ENCODE measurements at places on chromosomes 5 and 9.

DNA sequence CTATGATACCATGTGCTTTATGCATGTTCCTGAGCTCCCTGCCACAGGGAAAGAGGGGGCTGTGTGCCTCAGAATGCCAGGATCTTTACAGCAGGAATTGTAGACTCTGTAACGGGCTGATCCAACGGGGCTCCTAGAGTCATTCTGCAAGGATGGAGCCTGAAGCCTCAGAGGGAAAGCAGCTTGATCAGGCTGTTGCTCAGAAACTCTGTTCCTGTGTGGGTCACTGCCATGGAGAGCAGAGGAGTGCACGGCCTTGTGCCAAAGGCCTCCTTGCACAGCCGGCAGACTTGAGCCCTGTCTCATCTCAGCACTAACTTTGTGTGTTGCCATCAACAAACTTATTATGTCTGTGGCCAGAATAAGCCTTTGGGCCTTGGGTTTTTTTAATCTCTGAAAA lies 51.8 kb downstream of the AMBP start:
- DNase-seq: no peak

GRCh38 chr5:151126199-151126645 lies 31.4 kb downstream of the ANXA6 start:
- DNase-seq: peak; percentile 47

DNA sequence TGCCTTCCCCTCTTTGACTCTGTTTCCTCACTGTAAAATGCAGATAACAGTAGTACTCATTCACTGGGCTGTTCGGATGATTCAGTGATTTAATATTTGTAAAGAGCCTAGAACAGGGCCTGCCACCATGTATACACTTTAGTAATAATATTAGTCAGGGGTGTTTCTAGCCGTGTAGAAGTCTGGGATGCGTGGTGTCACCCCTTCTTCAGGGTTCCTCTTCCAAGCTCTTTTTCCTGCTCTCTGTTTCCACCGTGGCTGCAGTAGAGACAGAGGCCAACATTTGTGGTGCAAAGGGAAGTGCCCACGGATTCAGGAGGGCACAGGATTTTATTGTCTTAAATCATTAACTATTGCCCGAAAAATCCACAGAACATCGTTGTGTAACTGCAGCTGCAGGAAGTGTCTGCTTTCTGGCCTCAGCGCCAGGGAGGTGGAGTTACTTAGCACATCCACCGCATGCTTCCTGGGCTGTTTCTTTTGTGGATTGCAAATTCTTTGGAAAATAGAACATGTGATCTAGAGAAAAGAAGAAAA lies 61.7 kb downstream of the TRIO start:
- no peak for DNase-seq

DNA sequence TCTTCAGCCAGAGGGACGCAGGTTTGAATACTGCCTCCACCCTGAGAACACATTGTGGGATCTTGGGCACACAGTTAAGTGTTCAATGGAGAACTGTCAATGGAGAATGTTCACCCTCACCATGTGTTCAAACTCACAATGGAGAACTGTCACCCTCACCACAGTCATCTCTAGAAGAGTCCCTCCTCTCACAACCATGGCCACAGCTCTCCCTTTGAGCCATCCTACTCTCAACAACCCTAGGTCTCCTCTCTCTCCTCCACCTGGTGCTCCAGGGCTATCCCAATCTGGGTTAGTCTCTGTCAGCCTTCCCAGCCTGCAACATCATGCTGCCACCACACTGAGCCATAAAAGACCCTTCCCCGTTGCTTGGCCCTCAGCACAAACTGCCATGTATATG lies 36.3 kb upstream of the HAND1 start:
- DNase-seq: no peak

GRCh38 chr5:80343067-80343466 lies 23.3 kb downstream of the SPZ1 start:
- no peak for DNase-seq

- DNase-seq: no peak
These were observed 357.8 kb upstream of the RGMB start for GRCh38 chr5:98415663-98416062.

- DNase-seq: no peak
These were observed 775.6 kb downstream of the NR2F1-AS1 start for GRCh38 chr5:92805446-92805845.

DNA sequence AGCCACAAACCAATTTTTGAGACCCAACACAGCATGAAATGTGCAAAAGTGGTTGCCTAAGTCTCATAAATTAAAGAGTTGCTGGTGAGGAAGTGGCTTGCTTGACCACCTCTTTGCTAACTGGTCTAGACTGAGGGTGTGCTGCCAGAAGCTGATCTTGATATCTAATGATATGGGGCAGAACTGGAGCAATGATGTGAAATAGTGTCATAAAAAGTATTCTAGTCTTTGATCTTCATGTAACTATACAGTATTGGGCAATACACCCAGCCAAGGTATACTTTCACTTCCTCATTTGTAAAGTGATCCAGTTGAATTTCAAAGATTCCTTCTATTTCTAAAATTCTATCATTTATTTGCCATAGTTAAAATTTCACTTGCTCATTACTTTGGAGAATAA lies 5.9 kb upstream of the YTHDC2 start:
- DNase-seq: no peak

DNA sequence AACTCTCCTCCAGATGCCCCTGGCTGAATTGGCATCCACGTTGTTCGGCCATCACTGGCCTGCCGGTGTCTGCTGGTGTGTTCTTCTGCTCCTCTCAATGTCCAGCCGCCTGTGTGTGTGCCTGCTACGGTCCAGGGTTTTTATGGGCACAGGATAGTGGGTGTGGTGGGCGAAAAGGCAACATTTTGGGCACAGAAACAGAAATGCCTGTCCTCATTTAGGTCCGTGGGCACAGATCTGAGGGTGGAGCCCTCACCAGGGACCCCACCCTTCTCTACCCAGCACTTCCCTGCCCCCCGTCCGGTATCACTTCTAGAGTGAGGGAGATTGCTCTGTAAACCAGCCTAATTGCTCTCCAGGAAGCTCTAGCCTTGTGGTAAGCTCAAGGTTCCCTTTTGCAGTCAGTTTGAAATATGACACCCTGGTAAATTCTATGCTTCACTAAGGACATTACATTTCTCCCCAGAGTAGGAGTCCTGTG lies 410.1 kb downstream of the MAT2B start:
- DNase-seq: no peak

DNA sequence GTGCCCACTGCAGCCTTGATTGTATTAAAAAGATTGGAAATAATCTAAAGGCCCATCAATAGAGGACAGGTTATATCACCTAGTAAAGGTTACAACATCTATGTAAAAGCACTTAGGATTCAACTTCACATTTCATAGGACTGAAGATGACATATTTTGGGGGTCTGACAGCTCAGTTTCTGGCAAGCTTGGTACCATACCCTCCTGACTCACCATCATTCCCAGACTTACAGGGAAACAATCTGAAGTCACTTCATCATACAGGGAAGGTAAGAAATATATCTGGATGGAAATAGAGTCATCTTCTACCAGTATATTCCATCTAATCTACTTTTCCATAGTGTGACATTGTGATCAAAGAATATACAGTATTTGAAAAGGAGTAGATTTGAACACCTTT lies 28.8 kb upstream of the DAB2 start:
- DNase-seq: no peak

DNA sequence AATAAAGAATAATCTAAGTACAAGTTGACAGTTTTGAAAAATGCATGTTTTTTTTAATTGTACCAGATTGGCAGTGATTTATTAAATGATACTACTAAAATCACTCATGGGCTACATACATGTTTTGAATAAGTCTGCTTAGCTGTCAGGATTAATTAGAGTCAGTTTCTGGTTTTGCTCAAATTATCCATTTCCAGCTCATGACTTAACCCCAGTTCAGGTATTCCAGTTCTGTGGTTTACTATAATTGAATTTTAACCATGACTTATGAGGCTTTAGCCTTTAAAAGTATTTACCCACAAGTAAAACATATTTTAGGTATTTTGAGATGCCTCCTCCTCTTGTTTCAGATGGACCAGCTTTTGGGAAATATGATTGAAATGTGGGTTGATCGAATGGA lies 17.8 kb upstream of the LRRC70 start:
- no peak for DNase-seq

DNA sequence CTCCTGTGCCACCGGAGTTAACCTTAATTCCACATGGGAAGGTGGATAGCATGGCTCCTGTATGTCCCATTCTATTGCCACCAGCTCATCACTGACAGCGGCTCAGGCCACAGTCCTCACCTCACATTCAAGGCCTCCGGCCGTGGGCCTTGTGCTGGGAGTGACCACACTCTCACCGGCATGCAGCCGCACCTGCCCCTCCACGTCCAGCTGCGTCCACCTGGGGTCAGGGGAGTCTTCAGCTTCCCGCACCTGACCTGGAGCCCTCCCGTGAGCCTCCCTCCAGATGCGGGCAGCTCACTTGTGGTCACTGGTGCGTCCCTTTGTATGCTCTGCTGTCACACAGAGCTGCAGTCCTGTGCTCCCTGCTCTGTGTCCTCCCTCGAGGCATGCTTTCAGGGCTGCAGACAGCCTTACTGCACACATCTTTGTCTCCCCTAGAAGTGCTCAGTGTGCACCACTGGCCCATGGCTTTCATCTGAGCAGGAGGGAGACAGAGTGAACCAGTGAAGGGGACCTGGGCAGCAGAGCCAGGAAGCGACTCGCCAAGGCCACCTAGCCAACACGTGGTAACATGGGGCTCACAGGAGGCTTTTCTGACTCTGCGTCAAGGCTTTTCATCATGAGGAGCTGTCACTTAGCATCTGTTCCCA lies 210.1 kb downstream of the ERCC6L2 start:
- no peak for DNase-seq

DNA sequence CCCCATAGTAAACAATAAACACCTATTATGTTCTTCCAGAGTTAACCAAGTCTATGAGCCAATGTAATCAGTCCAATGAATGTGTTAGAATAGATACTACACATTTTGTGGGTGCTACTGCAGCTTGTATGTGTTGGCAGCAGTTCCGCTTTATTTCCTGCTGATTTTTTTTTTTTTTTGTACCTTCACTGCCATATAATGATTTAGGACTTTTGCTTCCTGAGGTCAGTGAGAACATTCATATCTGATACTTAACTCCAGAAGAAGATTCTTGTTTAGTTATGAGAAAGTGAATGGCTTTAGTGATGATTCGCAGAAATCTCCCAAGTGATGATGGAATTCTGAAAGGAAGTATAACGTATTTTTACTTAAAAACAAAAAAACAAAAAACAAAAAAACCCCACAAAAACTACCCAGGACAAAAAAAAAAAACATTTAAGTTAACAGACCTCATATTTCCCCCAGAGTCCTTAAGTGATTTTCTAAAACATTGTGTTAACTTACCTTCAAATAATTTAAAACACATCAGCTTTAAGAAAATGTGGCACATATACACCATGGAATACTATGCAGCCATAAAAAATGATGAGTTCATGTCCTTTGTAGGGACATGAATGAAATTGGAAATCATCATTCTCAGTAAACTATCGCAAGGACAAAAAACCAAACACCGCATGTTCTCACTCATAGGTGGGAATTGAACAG lies 24.7 kb upstream of the LMNB1 start:
- DNase-seq: no peak

- DNase-seq: no peak
These were observed 52.5 kb downstream of the FNBP1 start for GRCh38 chr9:129990269-129991010.

DNA sequence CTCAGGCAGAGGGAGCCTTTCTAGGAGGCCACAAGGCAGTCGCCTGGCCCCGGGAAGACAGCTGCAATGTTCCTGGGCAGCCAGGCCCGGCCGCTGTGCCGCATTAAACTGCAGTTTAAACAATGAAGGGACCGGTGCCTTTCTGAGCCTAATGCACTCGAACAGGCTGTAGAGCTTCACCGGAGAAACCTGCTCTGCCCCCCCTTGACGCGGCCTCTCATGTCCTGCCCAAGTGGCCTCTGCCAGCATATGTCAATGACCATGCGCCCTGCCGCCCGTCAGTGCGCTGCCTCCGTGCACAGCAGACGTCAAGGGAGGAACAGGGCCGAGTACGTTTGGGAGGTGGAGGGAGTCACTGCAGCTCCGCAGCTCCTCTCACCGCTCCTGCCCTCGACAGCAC lies 38.4 kb upstream of the BARHL1 start:
- DNase-seq: no peak

DNA sequence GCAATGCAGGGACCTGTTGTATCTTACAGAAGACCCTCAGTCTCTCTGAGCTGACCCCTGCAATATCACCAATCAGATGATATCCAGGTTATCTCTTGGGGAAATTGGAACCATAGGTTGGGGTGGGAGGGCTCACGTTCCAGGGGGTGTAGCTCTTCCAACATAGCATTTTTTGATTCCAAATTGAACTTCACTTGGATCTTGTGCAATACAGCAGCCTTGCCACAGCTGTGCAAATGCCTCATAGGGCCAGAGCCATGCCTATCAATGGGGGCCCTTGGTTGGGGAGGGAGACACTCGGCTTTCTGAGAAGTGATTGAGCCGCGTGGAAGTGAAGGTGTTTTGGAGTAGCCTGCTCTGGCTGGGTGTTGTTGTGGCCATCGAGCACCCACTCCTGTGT lies 117.2 kb upstream of the PITX1 start:
- DNase-seq: no peak

DNA sequence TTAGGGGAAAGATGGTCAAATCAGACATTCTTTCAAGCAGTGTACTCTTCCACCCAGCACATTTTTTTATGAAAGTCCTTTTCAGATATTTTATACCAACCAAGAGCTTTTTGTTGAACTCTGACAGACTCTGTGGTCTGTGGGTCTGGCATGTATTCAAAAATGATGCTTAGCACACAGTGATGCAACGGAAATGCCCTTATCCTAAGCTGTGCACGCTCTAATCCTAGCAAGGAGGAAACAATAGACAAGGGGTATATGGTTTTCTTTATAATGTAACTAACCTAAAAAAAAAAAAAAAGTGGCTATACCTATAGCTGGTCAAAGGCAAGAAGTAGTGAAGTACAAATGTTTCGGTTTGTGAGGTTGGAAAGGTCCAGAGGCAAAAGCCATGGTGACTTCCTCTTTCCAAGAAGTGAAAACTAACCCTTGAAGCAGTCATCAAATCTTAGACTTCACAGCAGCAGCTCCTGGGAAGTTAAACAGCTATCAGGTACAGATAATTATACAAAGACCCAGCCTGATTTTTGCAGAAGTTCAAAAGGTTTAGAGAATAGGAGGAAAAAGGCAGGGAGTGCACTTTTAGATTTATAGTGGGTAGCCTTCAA lies 82.5 kb downstream of the SEMA6A start:
- no peak for DNase-seq

GRCh38 chr5:177440990-177441780 lies 5.4 kb upstream of the PRR7 start:
- no peak for DNase-seq

GRCh38 chr9:136254381-136255165 lies 9.0 kb upstream of the QSOX2 start:
- DNase-seq: no peak

Data from nucleus accumbens (tissue), 56 donors.